ENCODE measurements at places on chromosomes 16 and 17. TPM values are rescaled to one million over a fixed set of nuclear protein-coding genes. Genes with fewer than 3 reads are reported as not detected.

DNA sequence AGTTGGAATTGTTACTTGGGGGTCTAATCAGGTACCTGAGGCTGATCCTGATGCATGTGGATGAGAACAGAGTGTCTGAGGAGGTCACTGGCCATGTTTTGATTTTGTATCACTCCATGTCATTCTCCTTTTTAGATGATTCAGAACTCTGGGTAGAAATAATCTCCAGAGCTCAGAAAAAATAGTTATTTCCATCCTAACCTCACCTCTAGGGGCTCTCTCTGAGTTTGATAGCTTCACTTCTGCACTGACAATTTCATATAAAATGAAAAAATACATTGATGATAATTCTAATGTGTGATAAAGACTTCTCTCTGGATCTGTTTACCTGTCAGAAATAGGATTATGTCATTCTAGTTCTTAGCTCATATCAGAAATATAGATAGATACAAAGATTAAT, 6.2 kb upstream of the KRT12 start:
- no peak for DNase-seq

GRCh38 chr16:21703589-21704174, 39.9 kb downstream of the OTOA start:
- DNase-seq, result no peak

- DNase-seq, result no peak
Observed at GRCh38 chr16:30358990-30359870, 4.1 kb upstream of the CD2BP2 start.

DNA sequence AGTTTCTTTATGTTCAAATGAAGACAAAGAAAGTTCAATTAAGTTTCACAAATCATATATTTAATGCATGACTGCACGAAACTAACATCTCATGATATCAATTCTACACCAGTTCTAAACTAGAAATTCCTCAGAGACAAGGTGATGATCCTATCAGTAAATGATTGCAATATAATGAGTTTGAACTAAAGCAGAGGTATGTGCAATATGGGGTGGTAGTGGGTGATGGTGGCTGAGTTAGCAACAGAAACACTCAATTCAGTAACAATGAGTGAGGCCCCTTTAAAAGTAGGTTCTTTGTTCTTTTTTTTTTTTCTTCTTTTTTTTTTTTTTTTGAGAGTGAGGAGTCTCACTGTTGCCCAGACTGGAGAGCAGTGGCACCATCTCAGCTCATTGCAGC, 1551.7 kb upstream of the GOT2 start:
- no peak for DNase-seq

Gene CDK3
- total RNA-seq, result 10.0 TPM

Gene LIG3
- total RNA-seq, result 29.2 TPM

DNA sequence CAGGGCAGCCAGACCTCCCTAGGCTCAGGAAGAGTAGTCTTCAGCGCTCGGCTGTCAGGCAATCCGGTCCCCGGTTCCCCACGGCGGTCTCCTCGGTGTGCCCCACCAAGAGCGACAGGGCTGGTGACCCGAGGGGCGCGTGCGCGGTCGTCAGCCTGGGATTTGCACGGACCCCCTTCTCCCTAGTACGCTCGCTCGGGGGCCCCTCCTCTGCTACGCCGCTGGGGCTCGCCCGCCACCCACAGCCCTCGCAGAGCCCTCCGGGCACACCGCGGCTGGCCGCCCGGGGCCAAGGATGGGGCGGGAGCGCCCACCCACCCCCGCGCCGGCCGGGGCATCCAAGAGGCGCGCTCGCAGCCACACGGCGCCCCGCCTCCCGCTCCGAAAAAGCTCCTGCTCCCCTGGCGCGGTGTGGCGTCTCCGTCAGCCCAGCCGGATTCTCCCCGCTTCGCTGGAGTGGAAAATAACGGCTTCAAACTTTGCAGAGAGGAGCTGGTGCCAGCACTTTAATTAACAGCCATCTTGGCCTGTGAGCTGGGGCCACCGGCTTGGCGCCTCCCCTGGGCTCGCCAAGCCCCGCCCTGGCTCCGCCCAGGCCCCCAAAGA, 2.1 kb upstream of the C1QL1 start:
- DNase-seq, result peak; percentile 66

Data from A673 (cell line).